ENCODE measurements at places on chromosomes 13 and 19.

DNA sequence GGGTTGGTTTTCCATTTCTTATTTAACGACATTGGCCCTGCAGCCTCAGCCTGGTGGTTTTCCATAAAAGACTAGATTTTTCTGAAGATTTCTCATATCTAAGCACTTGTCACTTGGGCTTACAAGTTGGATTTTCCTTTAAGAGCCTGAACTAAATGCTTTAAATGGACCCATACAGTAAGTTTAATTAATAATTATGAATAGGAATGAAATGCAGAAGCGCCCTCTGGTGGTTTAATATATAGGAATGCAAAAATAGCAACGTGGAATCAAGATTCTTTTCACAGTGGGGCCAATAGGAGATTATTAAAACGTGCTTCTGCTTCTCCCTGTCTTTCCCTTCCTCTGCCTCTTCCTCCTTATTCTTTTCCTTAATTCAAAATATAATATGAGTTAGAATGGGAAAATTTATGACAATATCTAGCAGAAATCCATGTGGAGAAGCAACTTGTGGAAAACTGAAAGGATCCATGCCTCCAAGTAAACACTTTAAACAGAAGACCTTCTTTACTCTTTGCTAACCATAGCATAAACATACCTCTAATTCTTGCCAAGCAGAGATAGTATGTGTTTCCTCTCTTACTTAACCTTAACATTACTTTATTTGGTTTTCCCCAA, 324.0 kb downstream of the GPC5 start:
- no peak for DNase-seq

DNA sequence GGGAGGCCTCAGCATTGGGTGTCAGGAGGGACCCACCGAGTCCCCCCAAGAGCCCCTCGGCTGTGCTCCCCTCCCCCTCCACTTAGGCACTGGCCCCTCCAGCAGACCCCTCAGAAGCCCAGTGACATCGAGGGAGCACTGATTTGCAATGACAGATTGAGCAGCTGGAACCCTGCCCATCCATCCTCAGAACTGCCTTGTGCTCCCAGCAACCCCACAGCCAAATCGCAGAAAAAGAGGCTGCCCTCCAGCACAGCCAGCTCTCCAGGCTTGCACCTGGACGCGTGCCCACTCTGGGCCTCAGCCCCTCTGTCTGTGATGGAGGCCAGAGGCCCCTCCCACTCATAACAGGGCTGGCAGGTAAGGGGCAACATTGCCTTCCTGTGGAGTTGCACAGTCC, 123.2 kb upstream of the VSTM2B start:
- no peak for DNase-seq

DNA sequence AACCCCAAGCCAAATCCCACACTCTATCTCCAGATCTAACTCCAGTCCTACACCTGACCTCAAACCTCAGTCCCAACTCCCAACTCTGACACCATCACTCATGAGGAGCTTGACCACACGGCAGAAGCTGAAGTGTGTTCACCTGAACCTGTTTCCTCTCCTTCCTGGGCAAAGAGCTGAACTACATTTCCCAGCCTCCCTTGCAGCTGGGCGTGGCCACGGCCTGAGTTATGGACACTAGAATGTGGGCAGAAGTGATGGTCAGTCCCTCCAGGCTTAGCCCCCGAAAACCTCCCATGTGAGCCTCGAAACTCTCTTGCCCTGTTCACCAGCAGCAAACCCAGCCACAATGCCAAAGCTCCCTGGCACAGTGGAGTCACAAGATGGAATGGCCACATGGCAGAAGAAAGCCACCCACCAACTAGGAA, 19.5 kb upstream of the MEIS3 start:
- no peak for DNase-seq

DNA sequence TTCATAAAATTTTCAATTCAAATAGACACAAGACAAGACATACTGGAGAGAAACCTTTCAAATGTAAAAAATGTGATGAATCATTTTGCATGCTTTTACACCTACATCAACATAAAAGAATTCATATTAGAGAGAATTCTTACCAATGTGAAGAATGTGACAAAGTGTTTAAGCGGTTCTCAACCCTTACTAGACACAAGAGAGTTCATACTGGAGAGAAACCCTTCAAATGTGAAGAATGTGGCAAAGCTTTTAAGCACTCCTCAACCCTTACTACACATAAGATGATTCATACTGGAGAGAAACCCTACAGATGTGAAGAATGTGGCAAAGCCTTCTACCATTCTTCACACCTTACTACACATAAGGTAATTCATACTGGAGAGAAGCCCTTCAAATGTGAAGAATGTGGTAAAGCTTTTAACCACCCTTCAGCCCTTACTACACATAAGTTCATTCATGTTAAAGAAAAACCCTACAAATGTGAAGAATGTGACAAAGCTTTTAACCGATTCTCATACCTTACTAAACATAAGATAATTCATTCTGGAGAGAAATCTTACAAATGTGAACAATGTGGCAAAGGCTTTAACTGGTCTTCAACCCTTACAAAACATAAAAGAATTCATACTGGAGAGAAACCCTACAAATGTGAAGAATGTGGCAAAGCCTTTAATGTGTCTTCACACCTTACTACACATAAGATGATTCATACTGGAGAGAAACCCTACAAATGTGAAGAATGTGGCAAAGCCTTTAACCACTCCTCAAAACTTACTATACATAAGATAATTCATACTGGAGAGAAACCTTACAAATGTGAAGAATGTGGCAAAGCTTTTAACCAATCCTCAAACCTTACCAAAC, 24.6 kb upstream of the ZNF431 start:
- DNase-seq, result no peak

DNA sequence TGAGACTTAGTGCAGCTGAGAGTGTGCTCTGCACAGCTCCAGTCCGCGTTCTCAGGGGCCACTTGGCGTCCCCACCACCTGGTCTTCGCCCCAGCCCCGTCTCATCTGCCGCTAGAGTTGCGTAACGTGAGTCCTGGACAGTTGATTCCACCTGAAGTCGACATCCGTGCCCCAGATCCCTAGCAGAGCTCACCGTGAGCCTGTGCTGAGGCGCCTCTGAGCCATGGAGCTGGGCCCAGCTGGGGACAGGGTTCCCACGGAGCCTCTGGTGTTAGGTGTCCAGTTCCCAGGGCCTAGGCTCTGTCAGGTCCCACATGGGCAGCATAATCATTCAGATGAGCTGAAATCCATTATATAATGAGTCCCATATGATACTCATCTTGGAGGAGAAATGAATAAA, 147.1 kb upstream of the SOX1 start:
- DNase-seq, result no peak

GRCh38 chr13:47521890-47522487, 479.1 kb downstream of the SUCLA2 start:
- no peak for DNase-seq

GRCh38 chr19:35757231-35757748, 461 bp upstream of the HSPB6 start:
- no peak for DNase-seq

GRCh38 chr13:73745190-73745589, 389.0 kb downstream of the KLF12 start:
- no peak for DNase-seq

- no peak for DNase-seq
Measured at GRCh38 chr13:70864731-70865130, 756.5 kb upstream of the KLHL1 start.

DNA sequence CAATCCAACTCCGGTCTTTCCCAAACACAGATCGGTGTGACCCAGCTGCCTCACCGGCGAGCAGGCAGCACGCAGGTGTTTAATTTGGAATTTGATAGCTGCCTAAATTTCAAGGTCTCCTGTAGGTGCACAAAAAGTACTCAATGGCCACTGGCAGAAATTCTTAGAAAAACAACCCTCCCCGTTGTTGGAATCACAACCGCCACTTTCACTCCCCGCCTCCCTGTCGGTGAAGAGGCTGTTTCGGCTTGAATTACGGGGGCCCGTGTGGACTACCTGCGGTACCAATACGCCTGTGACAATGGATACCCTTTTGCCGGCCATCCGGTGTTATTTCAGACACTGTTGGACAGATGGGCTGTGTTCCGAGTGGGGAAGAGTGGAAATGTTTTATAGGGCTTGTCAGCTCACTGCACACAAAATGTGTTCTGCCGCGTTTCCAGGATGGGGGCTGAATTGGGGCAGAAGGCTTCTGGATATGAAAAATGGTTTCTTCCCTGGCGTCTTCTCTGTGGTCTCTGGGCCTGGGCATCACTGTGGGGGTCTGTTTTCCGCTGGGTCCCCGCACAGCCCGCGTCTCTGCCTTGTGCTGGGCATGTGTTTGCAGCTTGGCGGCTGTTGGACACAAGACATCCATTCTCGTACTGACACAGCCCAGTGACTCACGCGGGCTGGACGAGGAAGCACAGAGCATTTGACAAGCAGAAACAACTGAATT, 45.4 kb downstream of the ZIC5 start:
- DNase-seq, result no peak
